Activated naive CD4-positive, alpha-beta T cell (primary cell): ENCODE measurements at places on chromosomes 1 and 21.

GRCh38 chr1:7485826-7486225 is 285.3 kb upstream of the VAMP3 start:
- DNase-seq = no peak

GRCh38 chr1:59238993-59239392 is 57.9 kb upstream of the FGGY start:
- no peak for DNase-seq

DNA sequence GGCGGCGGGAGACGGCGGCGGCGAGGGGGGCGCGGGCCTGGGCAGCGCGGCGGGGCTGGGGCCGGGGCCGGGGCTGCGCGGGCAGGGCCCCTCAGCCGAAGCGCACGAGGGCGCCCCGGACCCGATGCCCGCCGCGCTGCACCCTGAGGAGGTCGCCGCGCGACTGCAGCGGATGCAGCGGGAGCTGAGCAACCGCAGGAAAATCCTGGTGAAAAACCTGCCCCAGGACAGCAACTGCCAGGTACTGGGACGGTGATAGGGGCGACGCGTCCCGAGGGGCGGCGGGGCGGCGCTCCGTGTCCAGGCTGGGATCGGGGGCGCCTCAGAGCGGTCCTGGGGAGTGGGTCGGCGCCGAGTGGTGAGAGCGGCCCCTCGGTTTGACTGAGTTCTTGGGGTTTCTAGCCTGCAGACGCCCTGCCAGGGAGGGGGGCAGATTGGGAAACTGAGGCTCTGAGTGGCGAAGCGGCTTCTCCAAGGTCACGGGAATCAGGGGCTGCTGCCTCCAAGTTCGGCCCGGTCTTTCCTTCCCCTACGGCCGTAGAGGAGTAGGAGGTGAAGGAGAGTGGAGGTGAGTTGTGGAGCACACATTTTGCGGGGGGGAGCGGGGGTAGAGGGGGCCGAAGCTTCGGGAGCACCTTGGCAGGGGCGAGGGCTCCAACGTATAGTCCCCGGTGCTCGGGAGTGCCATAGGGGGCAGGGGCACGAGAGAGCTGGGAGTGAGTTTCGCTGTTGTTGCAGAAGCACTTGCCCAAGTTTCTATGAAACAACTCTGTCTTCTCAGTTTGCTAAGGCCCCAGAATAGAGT is 508 bp downstream of the RAVER2 start:
- no peak for DNase-seq

GRCh38 chr1:13824626-13825025 is 124.6 kb downstream of the PRDM2 start:
- DNase-seq = no peak

GRCh38 chr1:13697738-13698137 is 2.2 kb upstream of the PRDM2 start:
- no peak for DNase-seq

- no peak for DNase-seq
Measured at GRCh38 chr21:42582787-42583476, 69.3 kb downstream of the SLC37A1 start.

- DNase-seq = no peak
Measured at GRCh38 chr1:225654688-225655508, 2.0 kb upstream of the ENAH start.

DNA sequence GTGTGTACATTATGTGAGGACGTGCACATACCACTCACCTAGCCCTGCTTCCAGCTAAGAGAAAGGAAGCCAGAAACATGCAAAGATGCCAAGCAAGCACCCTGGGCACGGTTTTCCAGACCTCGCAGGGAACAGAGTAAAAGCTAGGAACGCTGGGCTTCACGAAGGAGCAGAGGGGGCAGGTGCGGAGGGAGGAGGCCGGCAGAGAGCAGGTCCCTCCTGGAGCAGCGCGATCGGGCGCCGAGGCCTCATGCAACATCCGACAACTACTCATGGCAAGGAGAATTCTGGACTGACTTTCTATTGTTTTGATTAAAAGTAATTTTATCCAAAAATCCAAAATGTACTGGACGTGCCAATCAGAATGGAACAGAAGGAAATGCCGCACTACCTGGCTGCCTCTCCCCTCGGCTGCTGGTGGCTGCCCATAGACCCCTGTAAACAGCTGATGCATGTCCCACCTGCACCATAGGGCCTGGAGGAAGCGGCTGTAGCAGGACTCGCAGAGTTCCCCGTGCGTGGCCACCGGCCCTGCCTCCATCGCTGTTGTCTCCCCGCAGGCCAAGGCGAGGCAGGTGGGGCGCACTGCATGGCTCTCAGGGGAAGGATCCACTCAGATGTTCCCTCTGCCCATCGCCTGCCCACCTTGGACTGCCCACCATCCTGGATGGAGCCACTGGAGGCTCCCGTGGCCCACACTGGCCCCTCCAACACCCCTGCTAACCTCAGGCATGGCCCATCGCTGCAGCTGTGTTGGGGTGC is 93.5 kb downstream of the WDR4 start:
- DNase-seq = no peak

- DNase-seq = no peak
Measured at GRCh38 chr1:244082969-244083368, 31.9 kb downstream of the ZBTB18 start.

- no peak for DNase-seq
Measured at GRCh38 chr1:248739572-248740205, 15.9 kb downstream of the LYPD8 start.

GRCh38 chr1:212074313-212074712 is 38.8 kb downstream of the DTL start:
- DNase-seq = no peak

GRCh38 chr1:236144033-236144432 is 1.7 kb downstream of the GPR137B start:
- no peak for DNase-seq

DNA sequence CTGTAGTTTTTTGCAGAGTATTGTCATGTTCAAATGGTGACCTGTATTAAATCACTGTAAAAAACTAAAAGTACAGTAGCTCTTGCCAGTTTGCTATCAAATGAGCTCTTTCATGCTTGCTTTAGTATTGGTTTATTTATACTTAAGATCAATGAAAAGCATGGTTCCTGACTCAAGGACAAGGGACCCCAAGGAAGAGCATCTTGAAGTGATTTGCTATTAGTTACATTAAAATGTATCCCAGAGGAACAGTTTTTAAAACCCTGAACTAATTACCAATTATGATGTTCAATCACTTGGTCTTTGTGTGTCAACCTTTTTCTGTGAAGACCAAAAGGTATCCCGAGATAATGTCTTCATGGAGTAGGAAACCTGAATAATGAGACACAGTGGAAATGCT is at the start of gene OR13G1:
Gene OR13G1 (minus strand): TSS at position 101 of the 400 bp plus-strand sequence. CDS start 6,698 bp downstream, outside the sequence.
- no peak for DNase-seq

DNA sequence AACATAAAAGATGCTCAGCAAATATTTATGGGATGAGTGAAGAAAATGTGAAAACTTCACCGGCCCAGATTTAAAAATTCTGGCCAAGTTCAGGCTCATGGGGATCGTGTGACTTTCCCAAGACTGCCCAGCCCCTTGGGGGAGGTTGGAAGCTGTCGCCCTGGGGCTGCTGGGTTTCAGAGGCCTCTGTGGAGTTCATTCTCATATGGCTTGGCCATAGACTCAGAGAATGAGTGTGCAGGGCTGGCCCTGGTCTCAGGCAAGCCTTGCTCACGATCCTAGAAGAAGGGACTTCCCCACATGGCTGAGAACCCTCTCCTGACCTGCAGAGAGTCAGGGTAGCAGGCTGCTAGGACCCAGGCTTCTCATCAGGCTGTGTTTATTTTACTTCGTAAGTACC is 24.6 kb downstream of the PADI2 start:
- DNase-seq = no peak

GRCh38 chr21:26809745-26810144 is 35.5 kb downstream of the ADAMTS1 start:
- DNase-seq = no peak

- DNase-seq = no peak
Measured at GRCh38 chr1:206098242-206098919, 18.8 kb downstream of the AVPR1B start.

GRCh38 chr1:39210649-39211048 is 6.2 kb downstream of the MACF1 start:
- no peak for DNase-seq

DNA sequence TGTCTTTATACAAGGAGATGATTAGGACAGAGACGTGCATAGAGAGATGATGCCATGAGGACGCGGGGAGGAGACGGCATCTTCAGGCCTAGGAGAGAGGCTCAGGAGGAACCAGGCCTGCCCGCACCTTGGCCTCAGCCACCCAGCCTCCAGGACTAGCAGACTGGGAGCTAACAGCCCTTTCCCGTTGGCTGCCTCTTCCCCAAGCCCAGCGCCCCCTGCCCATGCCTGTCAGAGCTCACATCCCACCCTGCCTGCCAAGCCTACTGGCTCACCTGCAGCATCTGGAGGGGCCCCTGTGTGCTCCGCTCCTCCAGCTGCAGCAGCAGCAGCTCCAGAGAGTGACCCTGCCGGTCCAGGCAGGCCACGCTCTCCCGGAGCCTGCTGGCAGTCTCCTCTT is 4.0 kb upstream of the TRIM11 start:
- DNase-seq = no peak
